ENCODE measurements at places on chromosomes 7 and 10.

DNA sequence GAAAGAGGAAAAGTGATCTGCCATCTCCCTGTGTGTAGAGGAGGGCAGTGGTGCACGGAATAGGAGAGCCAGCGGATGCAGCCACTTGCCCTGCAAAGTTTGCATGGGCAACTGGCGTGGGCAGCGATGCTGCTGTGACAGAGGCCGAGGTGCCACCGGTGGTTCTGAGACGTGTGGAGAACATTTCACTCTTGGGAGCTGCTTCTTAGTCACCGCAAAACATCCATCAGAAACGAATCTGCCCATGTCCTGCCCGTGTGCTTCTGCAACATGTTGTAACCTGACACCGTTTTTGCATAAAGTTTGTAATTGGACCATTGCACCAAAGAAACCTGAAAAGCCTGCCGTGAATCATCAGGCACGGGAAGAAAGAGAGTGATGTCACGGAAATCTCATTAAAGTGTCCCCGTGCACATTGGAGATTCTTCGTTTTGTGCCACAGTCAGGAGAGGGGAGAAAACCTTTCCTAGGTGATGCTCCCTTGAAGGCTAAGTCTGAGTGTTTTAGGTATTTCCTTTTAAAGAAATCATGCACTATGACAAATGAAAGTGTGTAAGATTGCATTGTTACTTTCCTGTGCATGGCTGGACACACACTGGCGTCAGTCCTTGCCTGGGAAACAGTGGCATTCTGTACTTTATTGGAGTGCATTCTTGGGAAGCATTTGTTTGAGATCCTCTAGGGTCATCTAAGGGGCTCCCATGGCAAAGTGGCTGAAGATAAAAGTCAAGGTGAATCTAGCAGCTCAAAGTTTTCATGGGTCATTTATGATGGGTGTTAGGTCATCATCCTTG is 302.6 kb downstream of the KLF6 start:
- DNase-seq, result peak; percentile 17

DNA sequence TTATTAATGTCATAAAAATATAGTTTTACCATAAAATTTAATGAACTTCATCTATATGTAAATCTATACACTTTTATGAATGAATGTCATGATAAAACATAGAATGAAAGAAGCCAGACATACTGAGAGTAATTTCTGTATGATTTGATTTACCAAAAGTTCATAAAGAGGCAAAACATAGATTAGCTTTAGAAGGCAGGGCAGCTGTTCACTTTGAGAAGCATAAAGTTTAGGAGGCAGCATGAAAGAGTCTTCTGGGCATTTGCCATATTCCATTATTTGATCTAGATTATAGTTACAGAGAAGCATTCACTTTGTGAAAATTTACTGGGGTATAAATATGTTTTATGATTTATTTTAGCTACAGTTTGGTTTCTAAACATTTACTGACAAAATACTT is 487.2 kb downstream of the ANKRD7 start:
- DNase-seq, result no peak

DNA sequence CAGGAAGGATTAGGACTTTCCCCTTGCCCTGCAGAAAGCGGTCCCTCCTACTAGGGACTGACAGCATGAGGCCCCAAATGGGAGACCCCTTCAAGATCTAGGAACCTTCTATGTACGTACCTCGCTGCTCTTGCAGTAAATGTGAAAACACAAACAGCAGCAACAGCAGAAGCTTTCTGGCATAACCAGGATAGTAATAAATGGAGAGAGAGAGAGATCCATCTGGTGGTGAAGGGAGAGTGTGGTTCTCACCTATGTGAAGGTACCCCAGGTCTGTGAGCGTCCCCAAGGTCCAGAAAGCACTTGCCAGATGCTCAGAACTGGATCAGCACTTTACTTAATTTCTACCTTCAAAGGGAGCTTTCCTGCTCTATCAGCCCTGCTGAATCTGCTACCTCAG is 592.7 kb downstream of the PARD3 start:
- no peak for DNase-seq

DNA sequence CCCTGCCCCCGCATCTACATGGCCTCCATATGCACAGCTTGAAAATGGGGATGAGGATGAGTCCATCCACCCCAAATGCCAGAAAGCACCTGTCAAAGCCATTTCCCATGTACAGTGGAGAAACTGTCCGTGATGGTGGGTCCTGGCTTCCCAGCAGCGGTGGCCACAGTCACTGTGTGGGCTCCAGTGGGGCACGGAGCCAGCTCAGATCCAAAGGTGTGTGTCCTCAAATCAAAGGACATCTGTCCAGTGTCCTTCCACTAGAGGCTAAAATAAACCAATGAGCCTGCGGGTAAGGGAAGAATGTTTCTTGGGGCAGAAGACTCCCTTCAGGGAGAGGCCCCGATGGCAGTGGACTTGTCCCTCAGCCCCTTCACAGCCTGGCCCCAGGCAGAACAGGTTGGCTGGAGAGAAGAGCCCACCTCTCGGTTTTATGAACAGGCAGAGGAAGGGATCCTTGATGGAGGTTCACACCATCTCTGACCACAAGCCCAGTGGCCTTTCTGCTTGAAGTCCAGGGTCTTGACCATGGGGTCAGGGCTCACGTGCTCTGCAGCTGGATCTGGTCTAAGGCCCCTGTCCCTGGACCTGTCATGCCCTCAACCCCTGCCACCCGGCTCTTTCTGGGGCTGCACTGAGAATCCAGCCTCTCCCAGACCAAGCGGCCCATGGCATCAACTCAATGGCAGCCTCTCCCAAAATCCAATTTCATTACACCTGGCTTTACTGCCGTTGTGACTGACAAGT is 106.9 kb downstream of the TCERG1L start:
- DNase-seq, result no peak

All from NCI-H2107 (cell line).